Stimulated activated CD8-positive, alpha-beta memory T cell treated with anti-CD3 and anti-CD28 coated beads, Interleukin-15, amount 100 ng/mL, for 24 hours (primary cell): ENCODE measurements at places on chromosomes 7 and 10.

DNA sequence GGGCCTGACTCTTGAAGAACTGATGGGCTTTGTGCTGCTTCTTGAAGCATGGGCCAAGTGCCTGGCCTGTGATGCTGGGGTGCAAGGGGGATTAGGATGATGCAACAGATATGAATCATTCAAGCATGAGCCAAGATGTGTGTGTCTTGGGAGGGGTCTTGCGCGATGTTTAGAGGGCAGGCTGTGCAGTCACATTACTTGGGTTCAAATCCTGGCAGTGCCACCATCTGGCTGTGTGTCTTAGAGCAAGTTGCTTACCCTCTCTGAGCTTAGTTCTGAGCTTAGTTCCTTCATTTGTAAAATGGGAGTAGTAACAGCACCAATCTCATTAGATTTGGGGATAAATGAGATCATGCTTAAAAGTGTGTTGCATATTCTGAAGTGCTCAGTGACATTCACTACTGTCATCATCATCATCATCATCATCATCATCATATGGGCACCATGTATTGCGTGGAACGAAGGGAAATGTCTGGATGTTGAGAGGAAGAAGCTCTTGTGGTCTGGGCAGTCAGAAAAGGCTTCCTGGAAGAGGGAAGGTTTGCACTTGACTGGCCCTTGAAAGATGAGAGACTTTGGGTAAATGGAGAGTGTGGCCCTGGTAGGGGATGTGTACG is 9.3 kb downstream of the UNC5B start:
- DNase-seq, result no peak

GRCh38 chr7:152076324-152076821 is 50.9 kb downstream of the GALNT11 start:
- DNase-seq, result no peak

GRCh38 chr7:26865094-26865388 is 651 bp upstream of the SKAP2 start:
- peak; percentile 2 for DNase-seq

GRCh38 chr7:30969604-30969970 is 5.8 kb downstream of the GHRHR start:
- DNase-seq, result no peak

- no peak for DNase-seq
Observed at GRCh38 chr10:48996329-48996728, 56.7 kb upstream of the LRRC18 start.

DNA sequence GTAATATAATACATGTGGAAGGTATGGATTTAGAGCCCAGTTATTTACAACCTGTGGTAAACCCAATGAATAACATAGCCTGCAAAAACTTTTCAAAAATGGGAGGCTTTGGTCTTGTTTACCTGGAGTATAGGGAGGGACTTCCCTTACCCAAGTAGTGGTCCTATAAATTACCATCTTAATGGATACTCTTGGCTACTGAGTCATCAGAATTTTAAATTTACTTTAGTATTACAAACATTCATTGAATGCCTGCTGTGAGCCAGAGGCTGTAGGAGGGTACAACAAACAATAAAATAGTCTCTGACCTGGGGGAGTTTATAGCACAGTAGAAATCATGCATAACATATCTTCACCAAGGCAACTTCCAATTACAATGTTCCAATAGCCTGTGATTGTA is 365.1 kb downstream of the BBS9 start:
- no peak for DNase-seq

GRCh38 chr7:18831943-18832342 is 285.5 kb downstream of the TWIST1 start:
- DNase-seq, result no peak

- no peak for DNase-seq
Observed at GRCh38 chr7:7504910-7505704, 30.6 kb downstream of the COL28A1 start.

DNA sequence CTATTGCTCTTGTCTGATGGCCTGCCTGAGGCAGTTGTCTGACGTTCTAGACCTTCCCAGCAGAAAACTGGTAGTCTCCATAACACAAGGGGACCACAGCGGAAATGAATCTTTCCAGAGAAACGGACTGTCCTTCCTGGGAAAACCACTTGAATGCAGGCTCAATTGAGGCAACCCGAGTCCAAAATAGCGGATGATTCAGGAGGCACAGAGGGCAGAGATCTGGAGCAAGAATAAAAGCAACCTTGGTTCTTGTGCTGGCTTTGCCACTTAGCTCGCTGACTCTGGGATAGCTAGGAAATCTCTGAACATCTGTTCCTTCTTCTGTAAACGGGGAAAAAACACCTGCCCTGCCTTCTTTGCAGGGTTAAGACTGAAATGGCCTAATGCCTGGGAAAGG is 178.8 kb downstream of the NEURL1 start:
- DNase-seq, result no peak

DNA sequence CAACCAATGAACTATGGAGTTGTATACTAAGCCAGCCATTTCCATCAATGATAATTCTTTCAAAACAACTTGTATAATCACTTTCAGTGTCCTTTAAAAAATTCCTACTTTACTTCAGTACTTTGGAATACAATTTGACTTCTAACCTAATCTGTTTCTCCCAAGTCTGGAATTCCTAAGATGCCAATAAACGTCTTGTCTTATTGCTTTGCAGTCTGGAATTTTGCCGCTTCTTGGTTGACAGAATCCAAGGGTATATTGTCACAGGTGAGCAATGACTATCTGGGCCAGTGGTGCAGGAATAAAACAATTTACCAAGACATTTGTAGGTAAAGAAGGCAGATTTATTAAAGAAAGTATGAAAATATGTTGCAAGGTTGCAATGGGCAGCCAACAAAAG is 21.8 kb downstream of the RP9 start:
- DNase-seq, result no peak

- no peak for DNase-seq
Observed at GRCh38 chr10:96138102-96138501, 8.0 kb downstream of the ZNF518A start.

GRCh38 chr7:79833616-79834015 is 301.0 kb upstream of the GNAI1 start:
- DNase-seq, result no peak

DNA sequence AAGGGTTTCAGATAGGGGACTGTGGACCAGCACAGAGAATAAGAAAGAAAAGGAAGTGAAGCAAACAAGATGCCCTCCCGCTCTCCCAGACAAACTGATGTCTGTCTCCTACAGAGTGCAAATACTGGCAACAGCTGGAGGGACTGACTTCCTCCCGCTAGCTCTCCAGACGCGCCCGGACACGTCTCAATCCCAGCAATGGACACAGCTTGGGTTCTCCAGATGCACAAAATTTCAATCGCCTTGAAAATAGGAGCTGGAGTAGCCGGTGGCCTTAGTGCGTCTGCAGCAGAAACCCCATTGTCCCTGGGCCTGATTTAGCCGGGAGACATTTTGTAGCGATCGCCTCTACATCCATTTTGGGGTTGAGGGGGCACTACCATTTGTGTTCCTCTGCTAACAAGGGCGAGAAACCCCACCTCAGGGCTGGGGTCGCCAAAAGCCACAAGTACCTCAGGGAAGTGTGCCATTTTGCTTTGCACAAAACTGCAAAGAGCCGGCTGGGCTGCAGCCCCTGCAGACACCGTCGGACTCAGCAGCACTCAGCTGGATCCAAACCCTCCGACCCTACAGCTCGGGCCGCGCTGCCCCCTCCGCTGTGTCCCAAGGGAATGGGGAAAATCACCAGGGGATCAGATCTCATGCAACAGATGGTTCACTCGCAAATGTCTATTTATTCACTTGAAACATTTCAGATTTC is 5.9 kb downstream of the CPA2 start:
- no peak for DNase-seq

DNA sequence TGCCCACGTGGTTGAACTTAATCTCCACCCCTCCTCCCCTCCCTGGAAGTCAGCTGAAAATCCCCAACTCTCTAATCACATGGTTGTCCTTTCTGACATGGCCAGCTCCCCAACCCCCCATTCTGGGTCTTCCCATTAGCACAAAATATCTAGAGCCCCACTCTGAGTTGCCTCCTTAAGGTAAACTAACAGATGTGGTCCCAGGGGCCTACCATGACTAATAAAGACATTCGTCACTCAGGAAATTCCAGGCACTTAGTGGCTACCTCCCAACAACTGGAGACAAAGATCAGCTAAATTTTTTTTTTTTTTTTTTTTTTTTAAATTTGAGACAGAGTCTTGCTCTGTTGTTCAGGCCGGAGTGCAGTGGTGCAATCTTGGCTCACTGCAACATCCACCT is 21.1 kb downstream of the CCDC126 start:
- DNase-seq, result no peak

DNA sequence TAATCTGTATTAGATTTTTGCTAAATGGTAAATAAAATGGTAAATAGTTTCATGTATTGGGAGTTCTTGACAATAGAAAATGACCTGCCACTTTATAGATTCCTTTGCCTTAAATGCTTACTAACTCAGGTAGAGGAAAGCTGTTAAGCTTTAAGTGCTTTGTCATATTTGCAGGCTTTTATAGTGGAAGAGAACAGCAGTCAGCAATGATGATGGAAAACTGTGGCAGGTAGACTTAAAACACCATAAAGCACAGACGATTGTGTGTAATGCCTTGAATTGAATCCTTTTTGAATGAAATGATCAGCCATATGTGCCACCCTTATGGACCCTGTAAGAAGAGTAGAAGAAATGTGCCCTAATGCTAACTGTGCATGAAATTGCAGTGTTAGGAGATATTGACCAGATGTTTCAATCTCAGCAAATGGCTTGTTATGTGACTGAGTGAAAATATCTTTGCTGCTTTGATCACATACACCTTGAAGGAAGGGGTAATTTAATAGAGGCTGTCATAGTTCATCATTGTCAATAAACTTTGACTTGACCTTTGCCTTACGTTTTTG is 230.4 kb downstream of the ADK start:
- no peak for DNase-seq
